ENCODE measurements at places on chromosomes 7 and 10.

GRCh38 chr10:79192677-79193003 is 123.9 kb downstream of the ZMIZ1 start:
- no peak for DNase-seq

DNA sequence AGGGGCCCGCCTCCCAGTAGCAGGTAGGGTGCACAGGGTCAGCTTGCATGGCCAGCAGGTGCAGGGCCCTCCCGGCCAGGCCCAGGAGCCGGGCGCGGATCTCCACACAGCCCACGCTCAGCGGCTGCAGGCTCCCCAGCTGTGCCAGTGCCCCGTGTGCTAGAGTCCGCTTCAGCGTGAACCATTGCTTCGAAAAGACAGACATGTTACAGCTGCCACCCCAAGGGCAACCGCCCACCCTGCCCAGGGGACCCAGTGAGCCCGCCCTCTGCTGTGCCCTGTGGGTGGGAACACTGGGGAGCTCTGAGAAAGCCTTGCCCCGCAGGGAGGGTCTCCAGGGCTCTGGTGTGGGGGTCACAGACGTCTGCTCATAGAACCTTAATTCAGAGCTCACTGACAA is 64.3 kb upstream of the NKX6-2 start:
- no peak for DNase-seq

GRCh38 chr10:133042061-133042460 is 45.7 kb upstream of the ADGRA1 start:
- DNase-seq: no peak

DNA sequence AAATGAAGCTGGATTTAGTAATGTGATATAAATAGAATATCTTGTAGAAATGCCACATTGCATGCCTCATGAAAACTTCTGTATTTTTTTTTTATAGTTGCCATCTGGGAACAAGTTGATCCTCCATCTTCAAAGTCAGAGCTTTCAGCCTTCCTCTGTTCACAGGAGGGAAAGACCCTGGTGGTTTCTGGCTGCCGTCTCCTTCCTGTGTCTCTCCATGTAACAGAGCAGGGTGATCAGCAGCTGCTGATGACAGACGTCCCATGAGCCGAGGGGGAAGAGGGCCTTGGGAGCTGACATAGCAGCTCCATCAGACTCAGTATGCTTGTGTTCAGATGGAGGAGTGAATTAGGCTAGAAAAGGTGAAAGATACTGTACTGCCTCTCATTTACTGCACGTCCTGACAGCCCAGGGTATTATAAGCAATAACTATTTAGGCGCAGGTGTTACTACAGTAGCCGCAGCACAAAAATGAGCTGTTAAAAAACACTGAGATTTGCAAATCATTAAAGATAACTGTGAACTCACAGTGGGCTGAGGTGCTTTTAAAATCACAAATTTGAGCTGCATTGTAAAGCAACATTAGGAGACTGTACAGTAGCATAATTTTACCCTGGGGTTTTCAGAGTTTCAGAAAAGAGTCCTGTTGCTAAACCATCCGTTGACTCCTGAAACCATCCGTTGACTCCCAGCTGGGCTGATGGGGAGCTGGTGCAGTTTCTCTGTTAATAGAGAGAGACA is 103.3 kb downstream of the CFAP58 start:
- DNase-seq: no peak

- DNase-seq: no peak
Observed at GRCh38 chr10:48801001-48801421, 116.3 kb downstream of the WDFY4 start.

DNA sequence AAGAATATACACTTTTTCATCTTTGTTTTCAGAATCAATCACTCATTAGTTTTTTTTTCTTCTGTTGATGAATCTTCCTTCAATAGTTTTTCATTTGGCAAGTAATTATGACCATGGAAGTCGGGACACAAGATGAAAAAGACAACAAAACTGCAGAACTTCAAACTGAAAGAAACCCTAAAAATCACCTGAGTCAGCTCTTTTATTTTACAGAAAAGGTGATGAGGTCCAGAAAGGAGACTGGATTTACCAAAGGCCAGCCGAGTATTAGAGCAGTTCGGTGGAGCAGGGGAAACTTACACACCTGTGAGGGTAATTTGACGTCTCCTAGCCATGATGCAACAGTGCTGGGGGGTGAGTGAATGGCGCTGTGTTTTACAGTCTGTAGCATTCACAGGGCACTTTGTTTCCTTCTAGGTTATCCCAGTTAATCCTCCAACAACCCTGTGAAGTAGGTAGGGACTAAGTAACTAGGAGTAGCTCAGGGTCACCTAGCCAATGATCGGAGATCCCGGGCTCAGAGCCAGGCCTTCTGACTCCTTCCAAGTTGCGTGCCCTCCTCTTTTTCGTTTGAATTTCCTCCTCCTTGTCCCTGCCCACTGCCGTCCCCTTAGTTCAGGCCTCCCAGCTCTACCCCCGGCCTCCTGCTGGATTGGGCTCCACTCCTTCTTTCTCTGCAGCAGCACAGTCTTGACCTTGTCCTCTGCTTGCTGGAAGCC is 14.0 kb downstream of the RBM20 start:
- DNase-seq: no peak

- no peak for DNase-seq
Observed at GRCh38 chr10:3494131-3494837, 290.7 kb downstream of the KLF6 start.

DNA sequence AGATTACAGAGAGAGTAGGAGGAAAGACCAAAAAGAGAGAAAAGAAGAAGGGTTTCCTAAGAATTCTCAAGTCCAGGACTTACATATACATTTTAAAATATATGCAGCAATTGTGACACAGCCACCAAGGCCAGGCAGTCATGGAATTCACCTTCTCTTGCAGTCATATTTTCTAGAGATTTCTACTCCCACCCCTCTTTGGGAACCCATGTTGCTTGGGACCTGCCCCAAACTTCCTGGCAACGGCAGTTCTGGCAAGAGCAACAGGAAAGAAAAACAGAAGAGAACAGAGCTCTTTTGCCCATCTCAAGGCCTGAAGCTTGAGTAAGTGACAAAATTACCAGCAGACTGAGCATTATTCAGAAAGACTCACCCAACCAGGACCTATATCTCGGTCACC is 128.3 kb upstream of the ASAH2 start:
- no peak for DNase-seq

DNA sequence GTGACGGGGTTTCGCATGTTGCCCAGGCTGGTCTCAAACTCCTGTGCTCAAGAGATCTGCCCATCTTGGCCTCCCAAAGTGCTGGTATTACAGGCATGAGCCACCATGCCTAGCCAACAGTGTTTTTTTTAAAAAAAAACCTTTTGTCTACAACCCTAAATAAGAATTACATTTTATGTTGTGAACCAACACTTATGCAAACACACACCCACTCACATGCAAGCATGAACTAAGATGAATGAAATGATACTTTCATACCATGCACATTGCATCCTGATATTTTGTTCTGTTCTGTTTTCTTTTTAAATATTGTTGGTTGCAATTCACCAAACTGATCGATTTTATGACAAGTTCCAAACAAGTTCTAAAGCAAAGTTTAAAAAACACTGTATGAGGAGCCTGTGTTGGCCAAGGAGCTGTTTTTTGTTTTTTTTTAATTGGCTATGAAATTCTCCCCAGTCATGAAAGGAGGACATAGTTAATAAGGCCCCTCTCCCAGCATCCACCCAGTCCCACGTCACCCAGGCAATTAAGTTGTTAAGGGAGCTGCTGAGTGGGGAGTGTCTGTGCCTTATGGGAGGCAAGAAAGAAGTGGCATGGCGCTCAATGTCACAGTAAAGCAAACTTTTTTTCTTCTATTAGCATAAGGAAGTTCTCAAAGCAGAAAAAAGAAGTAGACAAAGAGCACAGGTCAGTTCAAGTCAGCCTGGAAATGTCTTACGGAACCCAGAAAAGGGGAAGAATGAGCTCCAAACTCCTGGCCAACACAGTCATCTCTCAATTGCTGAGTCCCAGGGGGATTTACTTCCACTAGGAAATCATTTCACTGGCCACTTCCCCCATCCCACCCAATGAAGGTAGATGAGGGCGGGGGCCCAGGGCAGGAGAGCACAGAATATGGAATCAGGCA is 50.1 kb downstream of the NOD1 start:
- DNase-seq: peak; percentile 62

DNA sequence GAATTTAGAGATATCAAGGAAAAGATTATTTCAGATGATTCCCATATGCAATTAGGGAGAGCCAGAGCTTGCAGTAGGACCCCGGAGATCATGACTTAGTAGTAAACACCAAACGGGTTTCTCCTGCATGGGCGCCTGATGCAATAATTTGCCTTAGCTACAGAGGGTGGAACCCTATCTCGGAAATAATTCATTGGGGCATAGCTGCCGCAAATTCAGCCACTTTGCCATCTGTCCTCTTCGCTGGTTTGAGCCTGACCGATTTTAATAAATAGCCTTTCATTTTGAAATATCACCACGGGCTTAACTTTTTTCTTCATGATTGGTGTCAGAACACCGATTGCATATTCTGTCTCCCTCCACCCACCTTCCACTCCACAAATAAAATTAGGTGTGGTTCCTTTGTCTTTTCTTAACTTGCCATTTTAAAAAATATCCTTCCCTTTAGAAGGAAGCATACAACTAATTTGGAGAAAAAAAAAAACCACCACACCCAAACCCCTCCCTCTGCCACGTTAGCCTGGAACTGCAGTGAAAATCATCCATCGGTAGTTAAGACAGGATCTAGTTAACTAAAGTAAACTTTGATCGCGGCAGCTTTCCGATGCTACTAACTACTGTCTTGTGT is 1.4 kb downstream of the GARS1 start:
- peak; percentile 52 for DNase-seq

GRCh38 chr7:150934045-150934766 is 43.9 kb downstream of the KCNH2 start:
- no peak for DNase-seq

GRCh38 chr7:988963-989529 is 6.1 kb downstream of the CYP2W1 start:
- no peak for DNase-seq

DNA sequence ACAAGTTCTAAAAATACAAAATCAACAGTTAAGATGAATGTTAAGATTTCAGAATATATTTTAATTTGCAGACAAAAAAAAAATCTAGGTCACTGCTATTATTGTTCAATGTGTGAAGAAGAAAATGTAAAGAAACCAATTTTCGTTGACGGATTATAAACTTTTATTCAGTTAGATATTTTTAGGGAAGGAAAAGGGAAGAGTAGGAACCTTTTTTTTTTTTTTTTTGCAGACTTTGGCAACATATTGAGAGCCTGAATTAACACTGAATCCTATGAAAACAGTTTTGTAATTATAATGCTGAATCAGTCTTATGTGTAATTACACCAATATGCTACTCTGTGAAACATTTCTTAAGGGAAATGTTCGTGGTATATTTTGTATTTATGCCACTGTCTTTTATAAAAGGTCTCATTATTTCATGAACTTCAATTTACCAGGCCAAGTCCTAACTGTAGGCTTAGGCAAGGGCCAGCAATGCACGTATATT is 106.3 kb downstream of the ST8SIA6 start:
- DNase-seq: no peak

DNA sequence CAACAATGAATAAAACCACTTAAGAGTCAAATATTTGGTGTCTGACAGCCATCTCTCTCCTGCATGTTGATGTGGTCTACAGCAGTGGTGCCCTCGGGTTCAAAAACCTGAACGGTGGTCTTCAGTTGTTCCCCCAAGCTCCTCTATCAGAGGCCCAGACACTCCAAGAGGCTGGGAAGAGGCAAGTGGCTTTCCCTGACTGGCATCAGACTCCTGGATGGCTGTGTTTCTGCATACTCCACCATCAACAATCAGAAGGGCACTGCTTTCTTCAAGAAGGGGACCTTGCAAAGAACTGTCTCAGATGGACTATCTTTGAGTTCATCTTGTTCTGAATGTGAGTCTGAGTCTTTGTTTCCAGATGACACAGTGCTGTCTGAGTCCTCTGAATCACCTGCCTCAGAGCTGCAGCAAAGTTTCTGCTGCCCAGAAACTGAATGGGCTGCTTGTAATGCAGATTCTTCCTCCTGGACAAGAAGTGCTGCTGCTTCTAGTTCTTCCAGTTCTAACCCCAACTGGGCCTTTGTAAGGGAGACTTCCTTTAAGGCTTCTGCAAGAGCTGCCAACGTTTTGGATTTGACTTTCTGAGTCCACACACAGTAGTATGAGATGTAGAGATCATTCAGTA is 5.9 kb upstream of the SGMS1 start:
- DNase-seq: no peak

GRCh38 chr7:139948167-139948566 is 114.6 kb downstream of the PARP12 start:
- DNase-seq: no peak

GRCh38 chr7:20132585-20132984 is 84.6 kb downstream of the MACC1 start:
- DNase-seq: no peak

GRCh38 chr7:85004402-85004801 is 182.5 kb downstream of the SEMA3D start:
- no peak for DNase-seq

DNA sequence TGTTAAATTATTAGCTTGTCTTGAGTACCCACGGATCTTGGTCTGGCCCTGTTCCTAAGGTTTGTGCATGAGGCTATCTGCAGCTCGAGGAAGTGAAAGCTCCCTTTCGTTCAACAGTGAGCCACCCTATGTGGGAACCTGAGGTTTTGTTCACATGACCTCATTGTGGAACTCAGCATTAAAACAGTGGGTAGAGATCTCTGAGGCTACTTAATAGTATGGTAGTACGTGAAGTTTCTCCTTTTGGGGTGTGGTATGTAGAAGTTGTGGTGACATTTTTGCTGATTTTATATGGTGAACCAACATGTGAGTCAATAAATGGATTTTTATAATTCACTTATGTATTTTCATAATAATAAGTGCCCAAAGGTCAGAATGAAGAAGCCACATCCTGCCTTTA is 252.7 kb upstream of the FERD3L start:
- DNase-seq: no peak

GRCh38 chr10:43255634-43256431 is 11.0 kb downstream of the RASGEF1A start:
- DNase-seq: no peak

- no peak for DNase-seq
Observed at GRCh38 chr10:101367569-101368453, 13.8 kb downstream of the BTRC start.

DNA sequence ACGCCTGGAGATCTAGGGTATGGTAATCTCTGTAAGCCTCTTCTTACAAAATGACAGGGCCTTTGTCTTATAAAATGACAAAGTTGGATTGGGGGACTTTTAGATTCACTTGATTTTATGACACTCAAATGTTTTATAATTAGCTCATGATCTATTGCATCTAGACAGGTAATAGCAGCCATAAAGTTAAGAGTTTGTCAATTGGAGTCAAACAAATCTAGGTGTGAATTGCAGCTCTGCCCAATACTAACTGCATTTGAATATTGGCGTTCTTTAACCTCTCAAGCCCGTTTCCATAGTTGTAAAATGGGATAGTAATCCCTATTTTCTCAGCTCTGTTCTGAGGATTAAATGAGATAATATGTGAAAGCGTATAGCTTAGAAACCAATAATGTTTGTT is 14.1 kb upstream of the MRC1 start:
- DNase-seq: no peak

- DNase-seq: no peak
Observed at GRCh38 chr10:115861455-115861854, 411.6 kb downstream of the GFRA1 start.

Measured in GF-D8 (cell line).